ENCODE measurements at places on chromosomes 2 and 18.

DNA sequence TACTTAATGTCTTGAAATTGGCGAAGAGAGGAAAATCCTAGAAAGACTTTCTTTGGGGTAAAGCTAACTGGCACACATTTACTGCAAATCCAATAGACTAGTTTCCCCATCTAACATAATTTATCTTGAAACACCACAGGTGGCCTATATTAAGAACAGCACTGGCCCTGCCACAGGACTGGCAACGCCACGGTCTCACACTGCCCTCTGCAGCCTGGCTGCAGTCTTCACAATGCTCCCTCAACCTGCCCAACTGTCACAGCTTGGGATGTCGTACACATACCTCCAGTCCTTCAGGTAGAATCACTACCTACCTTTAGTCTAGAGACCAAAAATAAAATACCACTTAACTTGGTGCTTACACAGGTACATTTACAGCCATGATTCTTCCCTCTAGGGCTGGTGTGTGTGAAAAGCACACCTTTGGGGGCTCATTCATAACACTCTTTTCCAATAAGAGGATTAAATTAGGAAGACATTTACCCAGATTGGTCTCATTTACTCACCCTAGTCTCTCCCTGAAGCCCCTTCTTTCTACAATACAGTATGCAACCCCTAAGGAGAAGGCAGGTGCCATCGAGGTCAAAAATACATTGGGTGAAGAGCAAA is 222.2 kb downstream of the C1D start:
- peak; percentile 2 for DNase-seq

- no peak for DNase-seq
Observed at GRCh38 chr2:98712145-98712544, 18.8 kb downstream of the MGAT4A start.

- DNase-seq, result no peak
Observed at GRCh38 chr18:78901923-78902794, 77.5 kb upstream of the SALL3 start.

DNA sequence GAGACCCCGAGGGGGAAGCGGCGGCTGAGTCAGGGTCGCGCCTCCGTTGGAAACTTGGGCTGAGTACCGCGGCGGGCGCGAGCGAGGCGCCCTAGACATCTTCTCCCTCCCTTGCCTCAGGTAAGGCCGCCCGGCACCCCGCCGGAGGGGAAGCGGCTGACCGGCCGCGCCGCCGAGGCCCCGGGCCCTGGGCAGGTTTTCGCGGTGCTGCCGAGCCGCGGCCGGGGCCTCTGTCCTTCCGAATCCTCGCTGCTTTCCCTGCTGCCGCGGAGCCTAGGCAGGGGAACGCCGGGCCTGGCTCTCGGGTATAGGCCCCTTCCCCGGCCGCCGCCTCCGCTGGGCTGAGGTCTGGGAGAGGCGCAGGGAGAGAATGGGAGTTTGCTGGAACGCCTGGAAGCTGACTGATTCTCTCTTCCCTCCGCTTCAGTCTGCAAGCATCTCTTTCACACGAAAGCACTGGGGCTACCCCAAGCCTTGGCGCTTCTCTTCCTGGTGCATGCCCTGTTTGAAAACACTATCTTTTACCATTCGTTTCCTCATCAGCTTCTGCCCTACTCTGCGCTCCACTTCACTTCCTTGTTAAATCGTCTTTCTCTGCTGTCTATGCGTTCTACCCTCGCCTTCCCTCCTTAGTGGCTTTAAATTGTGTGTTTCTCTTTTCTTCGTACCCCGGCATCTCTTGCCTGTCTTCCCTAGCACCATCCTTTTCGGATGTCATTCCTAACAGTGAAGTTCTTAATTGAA is 652 bp downstream of the PPM1B start:
- peak; percentile 57 for DNase-seq

DNA sequence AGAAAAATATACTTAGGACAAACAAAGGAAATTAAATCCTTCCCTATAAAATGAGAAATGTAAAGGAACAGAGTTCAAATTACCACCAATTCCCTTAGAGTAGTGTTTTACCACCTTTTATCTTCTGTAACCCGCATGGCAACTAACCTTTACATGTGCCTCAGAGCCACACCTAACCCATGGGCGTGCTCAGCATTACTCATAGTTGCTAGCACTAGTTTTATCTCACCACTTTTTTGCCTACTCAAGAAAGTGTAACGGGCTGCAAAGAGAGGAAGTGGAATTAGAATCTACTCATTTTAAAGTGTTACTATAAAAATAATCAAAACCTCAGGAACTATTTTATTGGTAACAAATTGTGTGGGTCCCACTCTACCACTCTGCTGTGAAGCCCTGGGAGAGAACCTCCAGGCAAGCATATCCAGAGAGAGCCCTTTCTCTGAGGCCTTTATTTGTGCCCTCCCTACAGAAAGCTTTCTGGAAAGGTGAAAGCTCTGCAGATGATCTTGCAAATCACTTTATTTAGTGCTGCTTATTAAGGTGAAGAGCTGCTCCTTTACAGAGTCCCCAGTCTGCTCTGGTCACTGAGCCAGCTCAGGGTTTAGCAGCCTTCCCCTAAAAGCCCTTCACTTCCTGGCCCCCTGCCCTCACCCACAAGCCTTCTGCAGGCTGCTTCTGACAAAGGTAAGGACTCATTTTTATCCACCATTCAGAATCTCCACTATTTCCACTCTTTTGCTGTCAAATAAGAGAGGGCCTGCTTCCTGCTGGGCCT is 98.8 kb downstream of the TRABD2A start:
- DNase-seq, result peak; percentile 84

- DNase-seq, result no peak
Observed at GRCh38 chr2:207763303-207763917, 6.3 kb downstream of the FZD5 start.

DNA sequence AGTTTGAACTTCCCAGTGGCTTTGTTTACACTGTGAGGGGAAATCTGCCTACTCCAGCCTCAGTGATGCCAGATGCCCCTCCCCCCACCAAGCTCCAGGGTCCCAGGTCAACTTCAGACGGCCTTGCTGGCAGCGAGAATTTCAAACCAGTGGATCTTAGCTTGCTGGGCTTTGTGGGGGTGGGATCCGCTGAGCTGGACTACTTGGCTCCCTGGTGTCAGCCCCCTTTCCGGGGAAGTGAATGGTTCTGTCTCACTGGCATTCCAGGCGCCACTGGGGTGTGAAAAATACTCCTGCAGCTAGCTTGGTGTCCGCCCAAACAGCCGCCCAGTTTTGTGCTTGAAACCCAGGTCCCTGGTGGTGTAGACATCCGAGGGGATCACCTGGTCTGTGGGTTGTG is 70.0 kb upstream of the NEUROD1 start:
- DNase-seq, result no peak

DNA sequence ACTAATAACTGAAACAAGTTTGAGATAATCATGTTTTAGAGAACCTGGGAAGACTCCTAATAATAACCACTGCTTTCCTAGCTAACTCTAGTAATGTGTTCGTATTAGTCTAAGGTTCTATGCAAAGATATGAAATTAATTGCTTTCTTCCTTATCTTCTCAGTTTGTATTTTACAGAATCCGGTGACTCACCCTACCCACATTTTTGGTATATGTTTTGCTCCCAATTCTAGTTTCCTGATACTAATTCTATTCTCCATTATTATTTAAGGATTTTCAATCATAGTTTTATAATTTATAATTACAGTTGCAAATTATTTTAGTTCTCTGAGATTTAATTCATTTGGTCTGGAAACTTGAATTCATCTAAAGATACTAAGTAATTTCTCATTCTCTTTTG is 394.6 kb upstream of the SETBP1 start:
- DNase-seq, result no peak

GRCh38 chr2:120907822-120908221 is 172.2 kb downstream of the GLI2 start:
- DNase-seq, result no peak

DNA sequence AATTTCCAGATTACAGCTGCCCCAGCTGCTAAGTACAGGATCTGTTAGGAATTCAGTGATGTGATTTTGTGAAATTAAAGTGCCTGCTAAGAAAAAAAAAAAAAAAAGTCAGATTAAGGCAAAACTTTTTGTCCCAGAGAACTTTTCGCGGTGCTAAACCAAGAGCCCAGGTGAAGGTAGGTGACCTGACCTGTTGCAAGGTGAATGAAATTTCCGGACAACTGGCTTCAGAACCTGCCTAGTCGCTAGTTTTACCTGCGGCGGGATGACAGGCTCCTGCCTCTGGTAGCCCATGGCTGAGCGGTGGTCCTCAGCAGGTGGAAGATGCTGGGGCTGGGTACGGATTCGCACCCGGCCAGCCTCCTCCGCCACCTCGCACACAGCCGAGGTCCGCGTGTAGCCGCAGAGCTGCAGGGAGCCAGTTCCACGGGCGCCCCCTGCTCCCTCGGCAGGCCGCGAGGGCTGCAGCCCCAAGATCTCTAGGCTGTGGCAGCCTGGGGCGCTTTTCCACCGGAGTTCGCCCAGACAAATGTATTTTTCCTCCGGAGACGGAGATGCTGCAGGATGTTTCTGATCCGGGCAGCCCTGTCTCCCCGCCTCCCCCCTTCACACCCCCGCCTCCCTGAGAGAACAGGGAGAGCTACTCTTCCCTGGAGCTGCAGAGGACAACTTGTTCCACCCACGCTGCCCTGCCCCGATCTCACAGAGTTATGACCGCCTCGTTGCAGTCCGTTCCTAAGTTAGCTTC is at the start of gene SLC38A11:
TSS of gene SLC38A11 (minus strand) at position 572 of the 748 bp plus-strand sequence. CDS start at position 294, 278 bp downstream.
- no peak for DNase-seq

GRCh38 chr2:159444754-159445153 is 158.3 kb upstream of the WDSUB1 start:
- DNase-seq, result no peak

- no peak for DNase-seq
Observed at GRCh38 chr2:72141881-72142451, 5.7 kb downstream of the CYP26B1 start.

DNA sequence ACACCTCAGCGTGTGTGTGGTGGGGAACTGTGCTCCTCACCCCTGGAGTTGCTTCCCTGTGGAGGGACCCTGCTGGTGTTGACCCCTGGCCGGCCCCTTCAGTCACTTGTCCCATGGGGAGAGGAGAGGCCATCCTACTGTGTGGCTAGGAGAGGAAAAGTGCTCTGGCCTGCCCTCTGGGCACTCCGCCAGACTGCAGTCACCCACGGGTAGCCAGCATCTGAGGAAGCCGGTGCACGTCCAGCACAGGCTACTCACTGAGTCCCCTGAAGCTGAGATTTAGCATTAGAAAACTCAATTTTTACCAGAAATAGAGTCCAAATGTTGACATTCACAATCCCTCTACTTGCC is 211.5 kb upstream of the RAB6C start:
- DNase-seq, result no peak

DNA sequence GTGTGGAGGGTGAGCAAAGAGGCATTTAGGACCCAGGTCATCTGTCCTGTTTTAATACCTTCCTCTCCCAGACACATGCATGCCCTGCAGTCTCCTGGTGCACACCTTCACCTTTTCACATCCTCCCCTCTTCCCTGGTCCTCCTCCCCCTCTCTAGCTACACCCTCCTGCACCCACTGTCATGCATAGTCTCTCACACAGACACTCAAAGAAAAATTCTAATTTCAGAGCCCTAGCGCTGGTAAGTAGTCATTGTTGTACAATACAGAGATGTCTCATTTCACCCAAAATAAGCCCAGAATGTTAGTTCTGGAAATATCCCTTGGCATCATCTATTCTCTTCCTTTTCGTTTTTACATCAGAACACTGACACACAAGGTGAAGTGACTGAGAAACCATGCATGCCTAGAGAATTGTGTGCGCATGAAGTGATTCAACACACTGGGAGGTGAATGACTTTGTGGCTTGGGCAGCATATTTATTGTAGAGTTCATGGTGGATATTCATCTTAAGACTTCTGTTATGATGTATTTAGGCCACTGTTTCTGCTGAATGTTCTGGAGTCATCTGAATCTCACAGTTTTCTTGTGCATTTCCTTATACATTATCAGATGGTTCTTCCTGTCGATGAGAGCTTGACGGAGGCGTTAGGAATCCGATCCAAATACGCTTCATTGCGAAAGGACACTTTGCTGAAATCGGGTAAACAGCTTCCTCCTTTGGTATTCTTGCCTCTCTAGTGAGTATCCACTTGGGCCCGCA is 69.9 kb downstream of the COA5 start:
- no peak for DNase-seq

GRCh38 chr2:168723275-168723899 is 79.0 kb upstream of the NOSTRIN start:
- no peak for DNase-seq

GRCh38 chr18:59783138-59783537 is 85.9 kb upstream of the CCBE1 start:
- peak; percentile 22 for DNase-seq

DNA sequence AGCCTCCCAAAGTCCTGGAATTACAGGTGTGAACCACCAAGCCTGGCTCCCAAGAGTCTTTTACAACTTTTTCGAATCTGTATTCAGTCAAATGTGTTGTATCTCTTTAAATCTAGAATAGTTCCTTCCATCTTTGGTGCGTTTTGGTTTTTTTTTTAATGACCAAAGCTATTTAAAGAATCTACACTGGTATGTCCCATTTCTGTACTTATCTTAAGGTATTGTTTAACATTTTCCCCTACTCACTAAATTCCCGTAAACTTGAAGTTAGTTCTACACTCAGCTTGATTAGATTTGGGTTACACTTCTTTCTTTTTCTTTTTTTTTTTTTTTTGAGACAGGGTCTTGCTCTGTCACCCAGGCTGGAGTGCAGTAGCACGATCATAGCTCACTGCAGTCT is 63.8 kb downstream of the TMEM237 start:
- no peak for DNase-seq

GRCh38 chr2:228180181-228181097 is 1.0 kb downstream of the SPHKAP start:
- no peak for DNase-seq

GRCh38 chr18:68588169-68588568 is 126.7 kb downstream of the TMX3 start:
- DNase-seq, result no peak

DNA sequence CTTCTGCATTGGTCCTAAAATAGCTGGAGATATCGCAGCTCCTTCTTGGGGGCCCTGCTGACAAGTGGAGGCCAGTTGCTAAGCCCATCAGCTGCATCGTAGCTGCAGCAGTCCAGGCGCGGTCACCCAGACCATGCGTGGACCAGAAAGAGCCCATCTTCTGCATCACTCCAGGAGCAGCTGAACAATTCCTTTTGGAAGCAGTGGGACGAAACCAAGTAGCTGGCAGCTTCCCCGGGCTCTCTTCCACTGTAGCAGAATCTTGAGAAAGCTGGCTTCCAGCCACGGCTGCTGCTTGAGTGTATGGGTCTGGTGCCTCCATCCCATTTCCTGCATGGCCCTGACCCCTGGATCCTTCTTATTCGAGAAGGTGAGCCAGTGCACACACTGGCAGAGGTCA is 22.2 kb upstream of the CAB39 start:
- no peak for DNase-seq

GRCh38 chr2:38174646-38175423 is 98.9 kb upstream of the CYP1B1 start:
- DNase-seq, result no peak

GRCh38 chr2:141923657-141924056 is 207.2 kb downstream of the LRP1B start:
- DNase-seq, result no peak

DNA sequence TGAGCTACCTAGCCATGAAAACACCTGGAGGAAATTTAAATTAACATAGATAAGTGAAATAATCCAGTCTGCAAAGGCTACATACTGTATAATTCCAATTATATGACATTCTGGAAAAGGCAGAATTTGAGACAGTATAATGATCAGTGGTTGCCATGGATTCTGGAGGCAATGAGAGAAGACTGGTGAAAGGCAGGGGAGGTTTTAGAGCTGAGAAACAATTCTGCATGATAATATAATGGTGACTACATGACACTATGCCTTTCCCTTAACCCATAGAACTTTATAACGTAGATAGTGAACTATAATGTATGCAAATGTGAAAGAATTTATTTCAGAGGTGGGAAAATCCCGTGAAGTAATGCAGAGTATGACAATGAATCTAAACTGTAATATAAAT is 749.3 kb downstream of the TRIB2 start:
- DNase-seq, result no peak
